ENCODE measurements at places on chromosomes 5 and 9.

DNA sequence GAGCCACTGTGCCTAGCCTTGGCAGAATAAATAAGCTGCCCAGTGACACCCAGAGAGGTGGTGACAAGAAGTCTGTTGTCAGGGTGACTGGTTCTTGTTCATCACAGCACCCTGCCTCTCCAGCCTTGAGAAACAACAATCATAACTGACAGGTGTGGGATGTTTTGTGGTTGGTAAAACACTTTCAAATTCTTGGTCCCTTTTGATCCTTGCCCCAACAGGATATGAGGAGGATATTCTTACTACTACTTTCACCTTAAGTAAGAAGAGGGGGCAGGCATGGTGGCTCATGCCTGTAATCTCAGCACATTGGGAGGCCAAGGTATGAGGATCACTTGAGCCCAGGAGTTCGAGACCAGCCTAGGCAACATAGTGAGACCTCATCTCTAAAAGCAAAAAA lies 14.2 kb upstream of the FRRS1L start:
- DNase-seq = no peak

DNA sequence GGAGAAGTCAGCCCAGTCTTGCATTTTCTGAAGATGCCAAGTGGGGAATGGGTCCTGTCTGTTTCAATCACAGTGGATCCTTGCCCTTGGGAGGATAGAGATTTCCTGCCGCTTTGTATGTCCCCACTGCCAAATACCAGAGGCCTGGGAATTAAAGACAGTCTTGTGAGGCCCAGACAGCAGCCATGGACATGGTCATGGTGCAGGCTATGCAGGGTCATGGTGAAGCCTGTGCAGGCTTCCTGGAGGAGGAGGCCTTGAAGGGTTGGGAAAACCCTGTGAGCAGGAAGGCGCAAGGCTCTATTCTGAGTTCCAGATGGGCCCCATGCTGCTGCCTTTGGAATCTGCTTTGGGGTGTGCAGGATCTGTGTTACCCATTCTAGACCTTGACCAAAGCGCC lies 57.3 kb upstream of the PITX1 start:
- no peak for DNase-seq

- no peak for DNase-seq
These were observed 295.5 kb downstream of the IRX1 start for GRCh38 chr5:3891113-3891512.

GRCh38 chr5:98796197-98796972 lies 22.9 kb downstream of the RGMB start:
- DNase-seq = no peak

DNA sequence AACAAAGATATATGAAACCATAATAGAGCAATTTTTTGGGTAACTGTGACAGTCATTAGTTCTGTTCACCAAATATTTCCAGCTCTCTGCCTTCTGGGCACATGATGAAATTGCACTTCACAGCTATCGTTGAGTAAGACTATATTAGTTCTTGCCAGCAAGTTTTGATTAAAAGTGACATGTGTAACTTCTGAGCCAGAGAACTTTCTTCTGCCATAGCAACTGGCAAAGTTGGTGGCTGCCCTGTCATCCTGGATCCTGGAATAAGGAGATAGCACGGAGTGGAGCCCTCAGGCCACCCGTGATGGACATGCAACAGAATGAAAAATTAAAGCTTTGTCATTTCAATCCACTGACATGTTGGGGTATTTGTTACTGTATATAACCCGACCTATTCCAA lies 194.4 kb upstream of the VCAN start:
- DNase-seq = no peak

DNA sequence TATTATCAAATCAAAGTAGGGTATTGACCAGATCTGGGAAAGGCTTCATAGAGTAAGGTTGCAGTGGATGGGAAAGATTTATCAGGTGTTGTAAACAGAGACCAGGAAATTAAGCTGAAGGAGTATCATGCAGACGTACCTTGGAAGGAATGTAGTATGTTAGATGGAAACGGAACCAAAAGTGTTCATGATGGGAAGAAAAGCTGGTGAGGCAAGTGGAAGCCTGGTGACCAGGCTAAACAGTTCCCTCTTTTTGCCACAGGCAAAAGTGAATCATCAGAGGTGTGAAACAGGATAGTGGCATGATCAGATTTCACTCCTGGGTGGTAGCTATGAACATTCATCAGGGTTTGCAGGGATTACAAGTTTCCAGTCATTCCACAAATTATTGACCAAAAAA lies 780.1 kb upstream of the DMAC1 start:
- no peak for DNase-seq

DNA sequence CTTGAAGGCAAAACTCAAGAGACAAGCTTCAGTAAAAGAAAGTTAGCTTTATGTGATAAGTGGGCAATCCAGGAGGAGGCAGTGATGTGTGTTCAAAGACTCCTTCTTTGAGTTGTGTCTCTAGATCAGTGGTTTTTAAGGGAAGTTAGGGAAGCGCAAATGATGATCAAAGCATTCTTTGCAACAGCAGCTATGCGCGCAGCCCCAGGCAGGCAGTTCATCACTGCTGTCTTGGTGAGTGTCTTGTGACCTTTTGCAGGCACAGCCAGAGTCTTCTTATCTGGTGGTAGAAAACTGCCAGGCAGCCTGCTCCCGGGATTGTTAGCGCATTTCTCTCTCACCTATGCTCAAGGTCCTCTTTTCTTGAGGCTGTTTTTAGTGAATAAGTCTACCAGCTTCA lies 40.3 kb upstream of the CLK4 start:
- DNase-seq = no peak

GRCh38 chr9:134040781-134041648 lies 15.7 kb downstream of the BRD3OS start:
- DNase-seq = no peak

DNA sequence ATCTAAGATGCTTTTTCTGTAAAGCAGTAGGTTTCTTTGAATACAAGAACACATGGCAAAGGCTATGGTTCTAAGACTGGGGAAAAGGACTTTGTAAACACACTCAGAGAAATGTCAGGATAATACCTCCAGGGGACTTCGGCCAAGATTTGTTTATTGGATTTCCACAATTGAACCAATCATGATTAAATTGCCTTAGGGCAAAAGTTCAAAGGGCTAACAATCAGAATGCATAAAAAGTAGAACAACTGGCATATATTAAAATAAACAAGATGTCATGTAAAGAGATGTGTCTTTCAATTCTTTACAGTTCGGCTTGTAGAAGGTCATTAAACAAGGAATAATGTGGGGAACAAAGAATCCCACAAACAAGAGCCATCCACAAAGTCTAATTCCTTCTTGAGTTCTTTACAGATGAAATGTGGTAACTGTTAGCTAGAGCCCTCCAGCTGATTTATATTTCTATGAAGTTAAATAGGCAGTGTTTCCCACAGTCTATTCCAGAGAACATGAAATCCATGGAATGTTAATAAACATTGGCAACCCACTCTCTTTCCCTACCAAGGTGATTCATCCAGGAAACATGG lies 565.5 kb downstream of the ZNF608 start:
- no peak for DNase-seq

- no peak for DNase-seq
These were observed 672 bp downstream of the MSANTD3 start for GRCh38 chr9:100427366-100428263.

DNA sequence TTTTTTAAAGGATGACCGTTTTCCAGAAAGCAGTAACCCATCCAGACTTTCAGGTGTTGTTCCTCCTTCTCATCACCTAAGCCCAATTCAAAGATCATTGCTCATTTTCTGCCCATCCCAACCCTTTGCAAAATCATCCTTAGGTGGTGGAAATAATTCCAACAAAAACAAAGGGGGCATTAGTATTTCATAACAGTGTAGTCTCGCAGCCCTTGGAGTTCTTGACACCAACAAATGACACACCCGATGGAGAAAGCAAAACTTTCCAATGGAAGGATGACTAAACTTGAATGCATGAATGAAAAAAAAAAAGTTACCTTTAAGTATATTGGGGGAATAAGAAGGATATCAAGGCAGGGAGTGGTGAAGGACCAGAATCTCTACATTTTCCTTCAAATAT lies 117.0 kb downstream of the PAPPA start:
- no peak for DNase-seq

- no peak for DNase-seq
These were observed 149.5 kb downstream of the C9orf152 start for GRCh38 chr9:110058304-110058953.

- DNase-seq = peak; percentile 77
These were observed 51.2 kb downstream of the SLC1A3 start for GRCh38 chr5:36657563-36657995.

GRCh38 chr9:129840034-129840433 lies 4.8 kb downstream of the USP20 start:
- no peak for DNase-seq

- no peak for DNase-seq
These were observed 661.6 kb upstream of the C9orf72 start for GRCh38 chr9:28234894-28235277.

DNA sequence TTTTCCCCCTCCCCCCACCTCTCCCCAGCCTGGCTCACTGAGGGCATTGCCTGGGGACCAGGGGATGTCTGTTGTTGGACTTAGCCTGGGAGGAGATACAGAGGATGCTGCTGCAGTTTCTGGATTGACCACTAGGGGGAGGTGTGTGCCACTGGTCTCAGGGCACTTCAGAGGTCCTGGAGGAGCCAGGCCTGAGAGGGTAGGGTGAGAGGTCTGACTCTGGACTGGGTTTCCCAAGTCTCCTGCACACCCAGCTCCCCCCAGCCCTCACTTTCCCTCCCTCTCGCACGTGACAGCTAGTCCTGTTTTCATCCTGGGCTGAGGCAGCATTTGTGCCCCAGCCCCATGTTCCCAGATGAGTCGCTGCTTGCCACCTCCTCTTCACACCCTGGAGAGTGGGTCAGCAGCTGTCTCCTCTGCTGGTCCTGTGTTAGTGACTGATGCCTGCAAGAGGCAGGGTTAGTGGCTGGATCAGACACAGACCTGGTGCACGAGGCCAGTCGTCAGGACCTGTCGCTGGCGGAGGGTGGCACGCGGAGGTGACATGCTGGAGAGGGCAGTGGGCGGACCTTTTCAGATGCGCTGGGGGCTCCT lies 4.4 kb downstream of the IL3 start:
- DNase-seq = no peak

DNA sequence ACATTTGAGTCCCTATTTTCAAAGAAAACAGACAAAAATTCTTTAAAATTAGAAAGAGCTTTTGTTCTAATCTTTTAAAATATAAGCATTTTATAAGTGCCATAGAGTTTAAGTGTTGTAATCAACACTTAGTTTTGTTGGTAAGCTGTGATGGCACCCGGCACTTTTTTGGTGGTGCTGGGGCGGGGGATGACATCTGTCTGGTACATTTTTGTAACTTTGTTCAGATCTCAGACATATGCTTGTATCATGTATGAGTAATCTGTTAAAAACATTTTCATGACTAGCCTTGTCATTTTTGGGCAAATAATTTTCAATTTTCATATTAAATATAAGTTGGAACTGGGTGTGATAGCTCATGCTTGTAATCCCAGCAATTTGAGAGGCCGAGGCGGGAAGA lies 51.7 kb downstream of the UBAP1 start:
- no peak for DNase-seq

- no peak for DNase-seq
These were observed 477.8 kb downstream of the SPATA31A7 start for GRCh38 chr9:61667559-61668121.

DNA sequence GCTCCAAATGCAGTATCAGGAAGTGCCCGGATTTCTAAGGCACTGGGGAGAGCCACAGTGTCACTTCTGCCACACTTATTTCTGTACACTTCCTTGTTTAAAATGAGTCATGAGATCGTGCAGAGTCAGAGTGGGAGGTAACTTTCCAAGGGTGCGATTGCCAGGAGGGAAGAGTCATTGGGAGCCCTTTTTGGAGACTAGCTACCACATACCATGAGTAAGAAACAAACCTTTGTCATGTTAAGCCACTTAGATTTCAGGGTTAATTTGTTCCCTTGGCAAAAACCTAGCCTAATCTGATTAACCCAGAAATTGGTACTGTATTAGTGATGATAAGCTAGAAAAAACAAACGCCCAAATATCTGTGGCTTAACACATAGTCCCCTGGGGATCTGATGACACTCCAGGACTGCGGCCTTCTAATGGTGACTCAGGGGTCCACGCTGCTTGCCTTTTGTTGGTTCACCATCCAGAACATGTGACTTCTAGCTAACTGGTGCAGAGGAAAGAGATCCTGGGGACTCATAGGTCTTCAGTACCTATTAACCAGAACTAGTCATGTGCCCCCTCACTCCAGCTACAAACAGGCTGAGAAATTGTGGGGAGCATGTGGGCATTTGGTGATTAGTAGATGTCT lies 48.6 kb upstream of the TLE1 start:
- peak; percentile 29 for DNase-seq

DNA sequence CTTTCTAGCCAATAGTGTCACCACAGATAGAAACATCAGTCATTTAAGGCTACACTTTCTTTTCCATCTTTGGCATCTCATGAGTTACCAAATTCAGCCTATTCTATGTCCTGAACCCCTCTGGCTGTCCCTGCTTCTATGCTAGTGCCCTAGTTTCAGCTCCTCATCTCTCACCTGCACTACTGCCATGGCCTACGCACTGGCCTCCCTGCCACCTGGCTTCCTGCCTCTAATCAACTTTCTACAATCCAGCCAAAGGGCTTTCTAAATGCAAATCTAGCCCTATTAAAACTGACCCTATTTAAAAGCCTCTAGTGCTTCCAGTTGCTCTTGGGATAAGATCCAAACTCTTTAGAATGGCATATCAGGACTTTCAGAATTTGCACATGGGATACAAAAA lies 482.9 kb downstream of the TMEM38B start:
- DNase-seq = no peak

DNA sequence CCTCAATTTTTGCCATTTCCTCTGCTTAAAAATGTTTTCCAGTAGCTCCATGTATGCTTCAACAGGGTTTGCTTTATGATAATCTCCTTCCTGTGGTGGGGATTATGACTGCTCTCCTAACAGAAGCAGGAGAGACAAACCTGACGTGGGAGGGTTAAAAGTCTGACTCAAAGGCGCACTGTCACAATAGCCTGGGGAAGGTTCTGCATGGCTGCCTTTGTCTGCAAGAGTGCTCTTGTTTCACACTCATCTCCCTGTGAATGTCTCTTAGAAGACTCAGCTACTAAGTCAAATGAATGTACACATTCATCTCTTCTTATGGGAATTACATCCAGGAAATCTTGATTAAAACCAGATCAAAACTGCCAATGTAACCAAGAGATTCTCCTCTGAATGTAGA lies 90.9 kb upstream of the MTAP start:
- DNase-seq = no peak

GRCh38 chr5:143222287-143223231 lies 180.9 kb downstream of the NR3C1 start:
- no peak for DNase-seq

DNA sequence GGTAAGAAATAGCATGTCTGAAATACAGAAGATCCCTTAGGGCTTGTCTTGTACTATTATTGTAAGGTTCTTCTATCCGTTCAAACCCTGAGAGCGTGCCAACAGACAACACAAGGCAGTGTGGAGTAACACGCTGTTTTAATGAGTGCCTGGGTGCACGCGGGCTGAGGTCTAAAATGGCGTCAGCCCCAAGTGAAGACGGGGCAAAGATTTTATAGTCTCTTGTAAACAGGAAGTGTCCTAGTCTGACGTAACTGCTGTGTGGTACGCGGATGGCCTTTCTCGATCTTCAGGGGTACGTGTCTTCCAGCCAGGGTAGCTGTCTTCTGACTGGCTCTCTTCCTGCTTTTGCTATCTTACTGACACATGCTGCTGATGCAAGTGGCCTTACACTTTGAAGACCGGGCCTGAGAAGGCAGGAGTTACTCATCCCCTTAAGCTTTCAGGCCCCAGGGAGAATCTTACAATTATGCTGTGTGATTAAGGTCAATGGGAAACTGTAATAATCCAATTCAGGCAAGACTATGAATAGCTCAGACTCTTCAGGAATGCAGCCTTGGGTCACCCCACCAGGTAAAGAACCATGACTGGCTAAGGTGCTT lies 1812.0 kb upstream of the CDH9 start:
- DNase-seq = no peak

GRCh38 chr5:61277190-61277589 lies 54.9 kb upstream of the ZSWIM6 start:
- no peak for DNase-seq
